ENCODE measurements at places on chromosomes 3 and 15.

- DNase-seq, result no peak
These were observed 56.2 kb downstream of the ATG7 start for GRCh38 chr3:11328196-11328945.

GRCh38 chr3:53056442-53056841, 10.6 kb upstream of the SFMBT1 start:
- no peak for DNase-seq

- no peak for DNase-seq
These were observed 436.0 kb upstream of the NR2F2 start for GRCh38 chr15:95894407-95894956.

DNA sequence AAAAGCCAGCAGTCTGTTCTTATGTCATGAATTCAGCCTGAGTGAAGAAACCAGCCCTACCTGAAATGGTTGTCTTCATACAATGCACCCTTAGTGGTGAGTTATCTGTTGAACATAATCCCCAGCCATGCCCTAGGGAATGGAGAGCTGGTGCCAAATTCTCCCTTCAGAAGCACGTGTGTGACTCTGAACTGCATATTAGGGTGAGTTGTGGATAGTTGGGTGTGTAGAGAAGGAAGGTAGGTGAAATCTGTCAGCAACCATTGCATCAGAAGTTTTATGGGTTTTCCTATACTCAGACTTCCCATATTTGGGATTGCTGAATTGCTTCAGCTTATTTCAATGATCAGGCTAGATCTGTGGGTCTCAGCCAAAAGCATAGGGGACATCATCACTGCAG, 46.5 kb upstream of the TP63 start:
- no peak for DNase-seq

- no peak for DNase-seq
These were observed 120.9 kb downstream of the BDH1 start for GRCh38 chr3:197434830-197435229.

DNA sequence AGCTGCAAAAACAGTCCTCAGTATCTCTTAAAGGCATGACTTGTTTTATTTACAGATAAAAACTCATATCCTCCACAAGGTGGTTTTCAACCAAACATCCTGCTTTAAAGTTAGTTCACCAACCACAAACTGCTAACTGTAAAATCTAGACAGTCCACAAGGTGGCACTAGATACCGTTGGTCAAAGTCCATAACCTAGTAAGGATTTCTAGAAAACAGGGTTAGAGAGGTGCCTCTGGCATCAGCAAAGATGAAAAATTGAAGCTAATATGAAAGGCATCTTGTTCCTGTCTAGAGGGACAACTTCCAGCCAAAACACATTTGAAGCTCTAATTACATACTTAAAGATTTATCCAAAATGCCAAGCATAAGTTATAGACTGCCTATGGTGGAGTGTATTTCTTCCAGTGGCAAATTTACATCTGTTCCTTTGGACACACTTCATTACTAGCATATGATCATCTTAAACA, 56.0 kb downstream of the ZMAT3 start:
- DNase-seq, result no peak

DNA sequence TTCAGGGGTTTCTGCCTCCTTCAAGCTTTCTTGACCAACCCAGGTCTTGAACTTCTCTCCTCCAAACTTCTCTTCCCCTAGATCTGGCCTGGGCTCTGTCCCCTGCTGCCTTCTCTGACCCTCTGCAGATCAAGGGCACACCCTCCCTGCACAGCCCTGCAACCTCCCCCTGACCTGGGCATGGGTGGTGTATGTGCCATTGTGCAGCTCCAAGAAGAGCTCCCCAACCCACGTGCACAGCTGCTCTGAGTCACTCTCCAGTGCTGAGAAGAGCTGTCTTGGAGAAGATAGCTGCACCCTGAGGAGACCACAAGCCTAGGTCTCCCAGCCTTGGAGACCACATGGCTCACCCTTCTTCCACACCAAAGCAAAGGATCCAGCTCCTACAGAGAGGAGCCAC, 8.0 kb downstream of the MAN2C1 start:
- DNase-seq, result no peak

GRCh38 chr3:157128771-157129681, 30.9 kb downstream of the CCNL1 start:
- peak; percentile 57 for DNase-seq

GRCh38 chr3:111241960-111242359, 170.3 kb downstream of the NECTIN3 start:
- DNase-seq, result no peak

GRCh38 chr3:12509466-12509865, 25.2 kb downstream of the TSEN2 start:
- no peak for DNase-seq

DNA sequence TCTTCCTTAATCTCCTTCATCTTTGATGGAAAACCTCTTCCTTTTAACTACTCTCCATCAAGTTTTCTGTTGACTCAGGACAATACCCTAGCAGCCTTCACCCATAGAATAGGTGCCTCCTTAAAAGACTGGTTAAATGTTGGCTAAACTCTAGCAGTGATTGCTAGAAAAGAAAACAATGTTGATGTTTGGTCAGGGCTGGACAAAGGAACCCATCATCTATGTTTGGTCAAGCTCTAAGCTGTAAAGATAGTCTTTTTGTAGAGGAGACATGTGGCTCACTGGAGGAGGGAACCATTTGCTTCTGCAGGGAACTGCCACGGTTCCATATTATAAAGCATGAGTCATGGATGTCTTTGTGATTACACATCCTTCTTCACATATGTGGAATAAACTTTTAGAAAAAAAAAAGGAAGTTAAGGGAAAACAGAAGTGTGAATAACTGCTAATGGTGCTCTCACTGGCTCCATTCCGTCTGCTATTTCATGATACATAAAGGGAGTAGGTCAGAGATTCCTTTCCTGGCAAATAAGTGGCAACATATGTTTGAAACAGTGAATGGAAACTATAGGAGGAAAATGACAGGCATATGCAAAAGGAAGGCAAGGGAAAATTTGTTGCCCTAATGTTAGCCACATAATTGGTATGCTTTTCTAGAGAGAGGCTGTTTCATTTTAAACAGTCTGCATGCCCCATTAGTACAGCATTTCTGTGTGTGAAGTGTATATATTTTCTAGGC, 78.2 kb downstream of the CMSS1 start:
- no peak for DNase-seq

DNA sequence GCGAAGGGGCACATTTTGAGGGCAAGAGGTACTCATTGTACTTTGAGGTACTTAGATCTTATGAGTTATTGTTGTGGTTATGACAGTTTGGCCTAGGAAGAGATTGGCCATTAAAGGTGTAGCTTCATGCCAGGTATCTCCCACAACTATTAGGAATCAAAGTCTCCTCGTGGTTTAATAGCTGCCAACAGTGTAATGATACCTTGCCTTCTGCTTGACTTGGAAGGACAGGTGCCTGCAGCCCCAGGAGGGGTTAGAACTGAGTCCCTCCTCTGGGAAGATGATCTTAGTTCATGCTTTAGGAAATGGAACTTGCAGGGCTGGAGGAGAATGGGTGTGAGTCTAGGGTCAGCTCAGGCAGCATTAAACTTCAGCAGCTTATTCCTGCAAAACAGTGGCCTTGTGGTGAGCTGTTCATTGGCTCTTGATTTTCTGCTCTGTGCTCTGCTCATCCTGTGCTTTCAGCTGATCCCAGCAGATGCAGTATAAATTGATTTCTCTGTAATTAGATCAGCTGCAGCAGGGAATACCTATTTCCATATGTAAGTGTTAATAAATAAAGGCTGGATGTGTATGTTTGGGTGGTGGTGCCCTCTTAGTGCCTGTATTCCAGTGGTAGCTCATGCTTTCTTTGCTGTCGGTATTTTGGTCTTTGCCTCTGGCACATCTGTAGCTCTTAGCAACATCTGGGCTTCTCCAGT, 40.5 kb downstream of the ZNF609 start:
- no peak for DNase-seq

- no peak for DNase-seq
These were observed 133.5 kb upstream of the STT3B start for GRCh38 chr3:31399271-31399670.

DNA sequence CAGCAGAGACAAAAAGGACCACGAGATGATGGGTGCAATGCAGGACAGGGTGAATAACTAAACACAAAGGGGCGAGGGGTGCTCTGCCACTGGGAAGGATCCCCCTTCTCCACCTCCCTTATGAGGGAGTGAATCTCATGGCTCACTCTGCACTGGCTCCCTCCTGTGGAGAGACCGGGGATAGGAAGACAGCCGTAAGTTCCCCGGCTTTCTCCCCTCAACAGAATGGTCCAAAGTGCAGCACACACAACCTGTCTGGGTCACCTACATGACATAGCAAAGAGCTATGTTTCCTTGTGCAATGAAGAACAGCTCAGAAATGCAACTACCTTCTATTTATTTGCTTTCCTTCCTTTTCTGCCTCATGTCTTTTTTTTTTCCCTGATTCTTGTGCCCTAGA, 7.8 kb upstream of the ACSBG1 start:
- no peak for DNase-seq

- no peak for DNase-seq
These were observed 274.2 kb downstream of the LRTM1 start for GRCh38 chr3:54653456-54654195.

GRCh38 chr3:67357610-67358458, 296.6 kb downstream of the SUCLG2 start:
- no peak for DNase-seq

DNA sequence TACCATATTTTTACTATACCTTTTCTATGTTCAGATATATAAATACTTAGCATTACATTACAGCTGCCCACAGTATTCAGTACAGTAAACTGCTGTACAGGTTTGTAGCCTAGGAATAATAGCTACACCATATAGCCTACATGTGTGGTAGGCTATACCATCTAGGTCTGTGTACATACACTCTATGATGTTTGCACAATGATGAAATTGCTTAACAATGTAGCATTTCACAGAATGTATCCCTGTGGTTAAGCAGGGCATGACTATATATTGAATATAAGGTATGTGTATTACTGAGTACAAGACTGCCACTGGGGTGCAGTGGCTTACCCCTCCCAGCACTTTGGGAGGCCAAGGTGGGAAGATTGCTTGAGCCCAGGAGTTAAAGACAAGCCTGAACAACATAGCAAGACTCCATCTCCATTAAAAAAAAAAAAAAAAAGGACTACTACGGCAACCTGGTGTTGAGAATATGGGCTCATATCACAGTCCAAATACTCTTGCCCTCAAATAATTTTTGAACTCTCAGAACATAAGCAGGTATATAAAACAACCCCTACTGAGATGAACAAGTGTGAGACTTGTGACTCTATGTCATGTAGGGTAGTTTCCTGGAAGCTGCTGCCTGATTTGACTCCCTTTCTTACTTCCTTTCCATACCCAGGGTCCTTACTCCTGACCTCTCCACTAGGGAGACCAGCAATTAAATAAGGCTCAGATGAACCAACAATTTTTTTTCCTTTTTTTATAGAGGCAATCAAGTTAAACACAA, 4.8 kb downstream of the PPP1R14D start:
- no peak for DNase-seq

Measured in mesothelial cell of epicardium (in vitro differentiated cells).